ENCODE measurements at places on chromosomes 2 and 18.

- DNase-seq: no peak
These were observed 4.9 kb downstream of the NOP58 start for GRCh38 chr2:202270487-202270886.

DNA sequence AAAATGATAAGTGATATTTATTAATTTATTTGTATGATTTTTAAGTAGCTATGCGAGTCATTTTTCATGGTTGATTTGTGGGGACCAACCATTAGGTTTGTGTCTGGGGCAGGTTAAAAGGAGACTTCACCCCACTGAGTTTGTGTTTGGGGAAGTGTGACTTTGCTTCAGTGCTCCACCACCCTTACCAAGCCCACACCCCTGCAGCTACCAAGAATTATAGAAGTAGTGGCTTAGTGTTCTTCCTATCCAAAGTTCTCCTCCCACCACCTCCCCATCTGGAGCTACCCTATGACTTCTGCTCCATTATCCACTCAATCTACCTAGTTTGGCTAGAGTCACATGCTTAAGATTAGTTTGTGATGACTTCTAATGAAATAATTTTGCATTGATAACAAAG is 182.1 kb upstream of the ZEB2 start:
- no peak for DNase-seq

DNA sequence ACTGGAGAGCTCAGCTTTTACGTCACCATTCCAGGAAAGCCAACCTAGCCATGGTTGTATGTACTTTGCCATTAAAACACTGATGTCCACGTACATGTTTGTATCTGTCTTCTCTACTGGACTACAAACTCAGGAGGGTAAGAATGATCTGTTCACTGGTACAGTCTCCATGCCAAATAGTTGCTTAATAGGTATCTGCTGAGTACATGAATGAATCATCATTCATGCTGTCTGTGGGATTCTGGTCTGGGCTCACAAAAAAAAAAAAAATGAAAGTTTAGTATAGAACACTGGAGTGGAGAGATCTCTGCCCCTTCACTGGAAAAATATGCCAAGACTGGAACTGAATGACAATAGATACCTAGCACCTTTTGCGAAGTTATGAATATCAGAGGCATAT is 102.6 kb upstream of the ITGA4 start:
- DNase-seq: no peak

GRCh38 chr18:72444798-72445155 is 99.4 kb downstream of the CBLN2 start:
- no peak for DNase-seq

DNA sequence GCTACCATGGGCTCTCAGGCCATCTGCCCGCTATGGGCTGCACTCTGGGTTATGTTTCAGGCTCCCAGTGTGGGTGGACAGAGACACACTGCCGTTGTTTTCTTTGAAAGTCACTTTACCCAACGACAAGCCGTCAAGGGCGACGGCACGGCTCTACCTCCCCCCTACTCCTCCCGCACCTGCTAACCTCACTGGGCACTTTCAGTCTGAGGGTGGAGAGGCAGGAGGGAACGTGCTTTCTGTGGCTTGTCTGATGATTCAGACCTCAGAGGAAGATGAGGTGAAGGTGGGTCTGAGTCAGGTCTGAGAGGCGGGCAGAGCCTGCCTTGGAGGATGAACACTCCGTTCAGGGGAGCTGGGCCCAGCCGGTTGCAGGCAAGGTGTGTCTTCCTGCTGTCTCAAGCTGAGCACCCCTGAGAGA is 147.6 kb upstream of the HDAC4 start:
- peak; percentile 9 for DNase-seq

DNA sequence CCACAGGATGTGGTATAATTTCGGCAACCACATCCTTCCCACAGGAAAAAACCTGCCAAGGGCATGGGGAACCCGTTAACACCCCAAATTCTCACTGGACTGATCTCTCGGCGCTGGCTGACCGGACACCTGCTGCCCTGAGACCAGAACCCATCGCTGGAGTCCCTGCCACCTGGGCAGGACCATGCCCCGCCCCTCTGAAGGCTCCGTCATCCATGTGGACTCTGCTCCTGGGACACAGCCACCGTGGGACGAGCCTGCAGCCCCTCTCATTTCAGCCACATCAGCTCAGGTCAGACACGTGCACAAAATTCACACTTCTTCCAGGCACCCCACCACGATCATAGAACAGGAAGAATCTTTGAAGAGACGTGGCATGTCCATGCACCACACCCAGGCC is 108.2 kb downstream of the ZNF516 start:
- DNase-seq: no peak

- peak; percentile 52 for DNase-seq
These were observed 99.5 kb downstream of the RBMS1 start for GRCh38 chr2:160394153-160394552.

DNA sequence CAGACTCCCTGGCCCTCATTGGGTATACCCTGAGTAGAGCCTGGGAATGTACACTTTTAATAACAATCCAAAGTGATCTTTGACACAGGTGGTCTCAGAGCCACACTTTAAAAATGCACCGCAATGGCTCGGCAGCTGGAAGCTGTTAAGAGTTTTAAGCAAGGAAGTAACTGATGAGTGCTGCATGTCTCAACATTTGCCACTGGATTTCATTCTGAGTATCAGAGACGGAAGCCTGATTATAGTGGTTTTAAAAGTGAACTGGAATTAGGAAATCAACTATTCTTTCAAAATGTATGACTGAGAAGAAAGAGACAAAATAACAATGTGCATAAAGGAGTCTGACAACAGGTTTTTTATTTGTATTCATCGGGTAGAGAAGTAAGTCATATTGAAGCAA is 7.5 kb downstream of the MBOAT2 start:
- no peak for DNase-seq
